RWPE1 (cell line): ENCODE measurements at places on chromosomes 4 and X.

GRCh38 chr4:135239964-135240363 is 1038.4 kb upstream of the PABPC4L start:
- no peak for DNase-seq

- no peak for DNase-seq
These were observed 34.1 kb upstream of the ASMTL start for GRCh38 chrX:1486749-1487361.

GRCh38 chrX:113048480-113048879 is 207.8 kb upstream of the AMOT start:
- DNase-seq, result no peak

DNA sequence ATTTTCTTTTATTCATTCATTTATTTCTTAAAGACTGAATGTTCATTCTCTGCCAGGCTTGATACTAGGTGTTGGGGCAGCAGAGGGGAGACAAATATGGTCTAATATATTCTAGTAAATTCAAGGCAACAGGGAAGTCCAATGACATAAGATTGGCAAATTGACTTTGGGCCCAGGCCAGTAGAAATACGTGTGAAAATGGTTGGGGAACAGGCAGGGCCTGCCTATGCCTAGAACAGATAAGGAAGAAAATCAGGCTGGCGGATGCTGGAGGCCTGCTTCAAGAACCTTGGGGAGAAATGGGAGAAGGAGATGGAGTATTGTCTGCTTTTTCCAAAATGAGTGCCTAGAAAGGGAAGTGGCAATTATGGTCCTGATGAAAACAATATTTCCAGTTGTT is 108.6 kb downstream of the RTL5 start:
- DNase-seq, result no peak

DNA sequence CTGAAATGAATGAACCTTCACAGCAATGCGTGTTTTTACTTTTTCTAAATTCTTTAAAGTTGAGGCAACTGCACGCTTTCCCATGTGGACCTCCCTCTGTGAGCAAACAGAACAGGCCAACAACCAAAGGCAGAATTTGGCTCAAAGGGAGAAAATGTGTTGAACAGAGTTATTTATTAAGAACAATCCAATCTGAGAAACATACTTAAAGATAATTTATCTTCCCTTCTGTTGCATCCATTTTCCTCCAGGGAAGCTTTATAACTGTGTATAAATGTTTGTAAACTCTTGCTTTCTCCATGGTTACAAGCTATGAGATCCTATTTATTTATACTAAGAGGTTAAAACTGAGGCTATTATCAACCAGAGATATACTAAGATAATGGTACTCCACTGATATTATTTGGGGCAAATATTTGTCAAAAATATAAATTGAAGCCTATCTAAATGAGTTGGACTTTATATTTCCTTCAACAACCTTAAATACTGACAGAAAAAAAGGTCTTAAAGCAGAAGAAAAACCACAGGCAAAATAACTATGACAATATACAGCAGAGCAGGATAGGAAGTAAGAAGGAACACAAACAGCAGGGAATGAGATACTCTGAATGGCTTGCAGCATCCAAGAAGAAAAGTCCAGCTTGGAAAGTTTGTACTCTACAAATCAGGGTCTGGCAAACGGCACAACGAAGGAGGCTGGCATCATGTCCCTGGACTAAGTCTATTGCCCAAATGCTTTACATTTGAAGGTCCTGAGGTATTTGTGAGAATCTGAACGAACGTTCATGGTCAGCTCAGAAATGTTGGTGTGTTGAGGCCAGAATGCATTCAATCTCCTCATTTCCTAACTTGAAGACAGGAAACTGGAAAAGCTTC is 663.2 kb upstream of the INTU start:
- no peak for DNase-seq

GRCh38 chrX:11757719-11758399 is at the start of gene MSL3:
Gene MSL3 (plus strand): TSS chrX:11758237. CDS start chrX:11758264, 27 bp downstream.
- DNase-seq, result peak; percentile 55

DNA sequence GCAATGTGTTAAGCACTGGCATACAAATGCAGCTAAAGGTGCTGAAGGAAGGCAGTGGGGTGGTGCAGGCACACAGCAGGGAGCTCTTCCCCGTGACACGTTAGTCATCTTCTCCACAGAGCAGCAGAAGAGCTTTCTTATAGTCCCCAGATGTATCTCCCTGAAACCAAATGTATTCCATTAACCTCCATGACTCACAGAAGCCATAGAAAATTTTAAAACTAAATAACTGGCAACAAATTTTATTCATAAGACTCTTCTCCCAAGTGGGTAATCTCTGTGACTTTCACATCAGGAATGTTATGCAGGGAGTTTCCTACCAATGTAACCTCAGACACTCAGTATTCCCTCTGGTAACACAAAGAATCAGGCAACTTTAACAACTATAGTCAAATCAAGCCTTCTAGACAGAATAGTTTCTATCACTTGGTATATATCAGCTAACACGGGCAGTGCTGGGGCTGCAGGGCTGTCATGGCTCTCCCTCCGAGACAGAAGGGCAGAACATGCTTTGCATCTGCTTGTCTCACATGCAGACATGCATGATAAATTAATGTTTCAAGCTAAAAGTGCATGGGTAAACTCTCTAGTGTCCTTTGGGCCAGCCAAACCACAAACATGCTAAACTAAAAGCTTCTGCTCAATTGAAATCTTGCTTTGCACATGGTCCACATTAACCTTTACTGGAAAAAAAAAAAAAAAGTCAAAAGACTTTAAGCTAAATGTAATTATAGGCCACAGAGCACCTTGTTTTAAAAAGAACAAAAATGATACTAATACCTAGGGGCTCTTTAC is 28.2 kb downstream of the ANXA5 start:
- DNase-seq, result no peak

DNA sequence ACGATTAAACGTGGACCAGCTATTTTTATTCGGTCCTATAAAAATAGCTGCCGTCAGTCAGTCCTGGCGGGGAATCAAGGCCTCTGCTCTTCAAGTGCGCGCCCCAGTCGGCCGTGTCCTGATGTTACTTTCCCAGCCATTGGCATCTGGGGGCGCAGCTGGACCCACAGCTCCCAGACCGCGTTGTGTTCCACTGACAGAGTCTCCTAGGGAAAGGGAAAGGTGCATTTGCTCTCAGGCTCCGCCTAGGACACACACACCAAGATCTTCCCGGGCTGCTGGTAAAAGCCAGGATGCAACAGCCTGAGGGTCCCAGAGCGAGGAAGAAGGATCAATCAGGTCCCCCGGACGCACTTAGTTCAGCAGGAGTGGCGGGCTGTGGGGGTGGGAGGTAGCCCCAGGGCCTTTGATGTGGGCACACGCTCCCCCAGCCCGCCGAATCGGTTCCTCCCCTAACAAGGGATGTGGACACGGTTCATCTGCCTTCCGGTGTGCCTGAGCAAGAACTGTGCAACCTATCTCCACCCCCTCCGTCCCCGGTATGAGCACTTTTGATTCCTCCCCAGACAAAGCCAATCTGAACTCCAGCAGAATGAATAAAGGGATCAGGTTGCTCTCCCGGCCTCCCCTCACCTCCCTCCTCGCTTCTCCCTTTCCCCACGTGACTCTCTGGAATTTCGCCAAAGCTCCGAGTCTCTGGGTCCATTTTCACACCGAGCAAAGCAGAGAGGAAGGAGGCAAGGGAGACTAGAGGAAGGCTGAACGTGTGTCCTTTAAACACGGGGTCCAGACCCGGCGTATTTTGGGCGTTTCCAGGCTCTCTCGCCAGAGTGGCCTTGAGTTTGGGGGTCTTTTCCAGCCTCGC is 626 bp upstream of the FRAS1 start:
- DNase-seq, result peak; percentile 77

DNA sequence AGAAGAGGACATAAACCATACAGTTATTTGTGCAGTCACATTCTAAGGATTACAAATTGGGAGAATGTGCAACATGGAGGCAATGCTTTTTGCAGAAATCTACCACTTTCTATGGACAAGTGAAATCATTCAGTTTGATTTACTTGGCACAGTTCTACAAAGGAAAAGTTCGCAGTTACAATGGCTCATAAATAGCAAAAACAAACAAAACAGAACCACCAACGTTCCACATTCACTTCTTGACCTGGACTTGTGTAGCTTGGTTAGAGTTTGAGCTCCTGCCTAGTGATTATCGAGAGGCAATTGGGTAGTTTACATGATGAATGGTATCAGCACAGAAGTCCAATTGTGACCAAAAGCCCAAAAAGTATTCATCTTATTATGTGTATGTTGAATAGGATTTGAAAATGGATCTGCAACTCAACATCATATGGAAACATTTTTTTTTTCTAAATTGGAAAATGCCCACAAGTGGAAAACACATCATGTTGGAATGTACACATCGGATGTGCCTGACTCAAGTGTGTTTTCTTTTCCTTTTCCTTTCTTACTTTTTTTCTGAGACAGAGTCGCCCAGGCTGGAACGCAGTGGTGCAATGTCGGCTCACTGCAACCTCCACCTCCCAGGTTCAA is 123.8 kb downstream of the LUZP4 start:
- no peak for DNase-seq

DNA sequence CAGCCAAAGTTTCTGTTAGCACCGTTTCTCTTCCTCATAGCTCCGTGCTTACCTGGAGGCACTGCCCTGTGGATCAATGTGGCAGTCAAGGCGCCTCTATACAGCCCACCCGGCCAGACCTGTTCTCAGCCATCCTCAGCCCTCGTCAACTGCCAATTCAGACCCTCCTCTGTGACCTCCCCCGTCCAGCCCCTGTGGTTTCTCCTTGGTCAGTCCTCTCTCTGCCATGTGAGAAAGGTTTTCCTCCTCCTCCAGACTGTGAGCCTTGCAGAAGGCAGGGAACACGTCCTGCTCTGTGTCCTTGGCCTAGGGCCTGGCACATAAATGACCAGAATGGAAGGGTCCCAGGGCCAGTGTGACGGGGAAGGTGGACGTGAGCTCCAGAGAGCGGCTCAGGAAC is 174.6 kb upstream of the PSAPL1 start:
- no peak for DNase-seq

- DNase-seq, result no peak
These were observed 230.2 kb upstream of the AGTR2 start for GRCh38 chrX:115940348-115940747.

GRCh38 chrX:119502727-119503483 is 34.7 kb downstream of the SLC25A5 start:
- peak; percentile 34 for DNase-seq

- peak; percentile 13 for DNase-seq
These were observed 895 bp downstream of the ADGRL3 start for GRCh38 chr4:61200916-61201526.

GRCh38 chr4:37885496-37885895 is 5.4 kb upstream of the TBC1D1 start:
- DNase-seq, result no peak

GRCh38 chr4:188941524-188942119 is 802.4 kb downstream of the TRIML1 start:
- peak; percentile 89 for DNase-seq

DNA sequence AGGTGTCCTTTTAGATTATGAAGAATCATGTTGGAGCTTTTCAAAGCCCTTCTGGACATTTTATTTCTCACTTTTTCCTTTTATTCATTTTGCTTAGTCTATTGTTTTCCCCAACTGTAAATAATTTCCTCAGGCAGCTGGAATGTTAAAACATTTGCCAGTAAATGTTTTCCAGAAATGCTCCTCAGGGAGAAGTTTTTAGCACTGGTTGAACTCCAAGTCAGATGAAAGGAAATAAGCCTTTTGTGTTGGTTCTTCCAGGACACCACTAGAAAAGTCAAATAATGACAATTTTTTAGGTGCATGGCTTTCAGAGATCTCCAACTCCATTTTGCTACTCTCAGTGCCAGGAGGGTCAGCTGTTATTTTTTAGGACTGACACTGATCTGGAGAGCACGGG is 127.9 kb downstream of the IL13RA2 start:
- no peak for DNase-seq

GRCh38 chr4:82584931-82585330 is 23.1 kb upstream of the TMEM150C start:
- DNase-seq, result no peak

GRCh38 chr4:53169695-53170617 is 195.9 kb downstream of the SCFD2 start:
- DNase-seq, result no peak

- DNase-seq, result no peak
These were observed 58.4 kb downstream of the AMELX start for GRCh38 chrX:11351375-11352295.

DNA sequence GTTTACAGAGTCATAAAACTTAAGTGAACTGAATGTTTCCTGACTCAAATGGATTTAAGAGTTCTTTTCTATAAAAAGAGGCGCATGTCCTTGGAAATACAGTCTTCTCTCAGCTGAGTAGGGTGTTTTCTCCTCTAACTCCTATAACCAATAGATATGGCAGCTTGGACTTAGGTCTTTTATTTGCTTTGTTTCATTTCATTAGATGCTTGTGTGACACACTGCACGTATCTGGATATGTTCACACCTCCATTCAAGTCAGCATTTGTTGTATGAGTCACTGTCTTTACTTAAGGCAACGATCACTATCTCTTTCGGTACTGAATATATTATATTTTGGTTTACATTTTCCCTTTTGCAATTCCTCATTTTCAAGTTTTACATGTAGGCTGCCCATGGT is 136.6 kb downstream of the ARSF start:
- DNase-seq, result no peak

GRCh38 chr4:155607481-155607880 is 59.2 kb upstream of the GUCY1A1 start:
- DNase-seq, result no peak

- DNase-seq, result no peak
These were observed 1.3 kb upstream of the ATP6AP1 start for GRCh38 chrX:154426916-154427770.

- peak; percentile 29 for DNase-seq
These were observed 6.5 kb downstream of the PLCXD1 start for GRCh38 chrX:287670-288069.

- DNase-seq, result no peak
These were observed 32.7 kb downstream of the MECP2 start for GRCh38 chrX:154064637-154065435.

- DNase-seq, result no peak
These were observed 200.2 kb downstream of the ADGRA3 start for GRCh38 chr4:22315628-22316027.

DNA sequence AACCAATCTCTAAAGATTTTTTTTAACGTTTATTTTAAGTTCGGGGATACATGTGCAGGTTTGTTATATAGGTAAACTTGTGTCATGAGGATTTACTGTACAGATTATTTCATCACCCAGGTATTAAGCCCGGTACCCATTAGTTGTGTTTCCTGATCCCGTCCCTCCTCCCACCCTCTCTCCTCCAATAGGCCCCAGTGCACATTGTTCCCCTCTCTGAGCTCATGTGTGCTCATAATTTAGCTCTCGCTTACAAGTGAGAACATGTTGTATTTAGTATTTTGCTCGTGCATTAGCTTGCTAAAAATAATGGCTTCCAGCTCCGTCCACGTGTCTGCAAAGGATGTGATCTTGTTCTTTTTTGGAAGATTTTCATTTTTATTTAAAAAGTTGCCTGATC is 2309.4 kb upstream of the AGA start:
- DNase-seq, result no peak

DNA sequence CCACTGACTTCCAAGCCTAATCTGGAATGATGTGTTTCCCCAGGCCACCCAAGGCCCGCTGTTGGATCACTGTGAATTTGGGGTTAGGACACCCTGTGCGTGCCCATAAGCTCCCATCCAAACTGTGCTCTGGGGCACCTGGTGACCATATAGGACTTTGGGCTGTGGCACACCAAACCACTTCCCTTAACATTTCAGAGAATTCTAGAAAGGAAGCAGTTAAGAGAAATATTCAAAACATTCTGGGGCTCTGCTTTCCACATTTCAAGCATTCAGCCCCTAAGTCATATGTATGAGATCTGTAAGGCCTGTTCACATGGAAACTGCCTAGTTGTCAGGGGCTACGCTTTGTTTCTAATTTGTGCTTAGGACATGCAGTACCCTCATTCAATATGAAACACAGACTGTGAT is 14.4 kb downstream of the VGLL1 start:
- no peak for DNase-seq
